ENCODE measurements at places on chromosomes 3 and 15.

DNA sequence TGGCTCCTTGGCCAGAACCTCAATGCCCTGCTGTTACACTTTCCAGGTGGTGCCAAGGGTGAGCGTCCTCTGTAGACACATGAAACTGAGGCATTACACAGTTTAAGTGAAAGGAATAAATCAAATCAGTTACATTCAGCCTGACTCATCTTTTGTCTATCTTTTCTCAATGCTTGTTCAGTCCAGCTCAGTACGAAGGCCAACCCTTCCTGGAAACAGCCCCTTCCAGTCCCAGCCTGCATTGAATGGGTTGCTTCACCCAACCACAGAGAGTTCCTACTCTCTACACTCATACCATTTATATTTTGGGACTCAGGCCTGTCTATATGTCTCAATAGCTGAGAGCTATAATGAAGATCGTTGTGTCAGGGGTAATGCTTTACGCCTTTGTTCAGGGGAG lies 363.6 kb downstream of the RORA start:
- no peak for DNase-seq

DNA sequence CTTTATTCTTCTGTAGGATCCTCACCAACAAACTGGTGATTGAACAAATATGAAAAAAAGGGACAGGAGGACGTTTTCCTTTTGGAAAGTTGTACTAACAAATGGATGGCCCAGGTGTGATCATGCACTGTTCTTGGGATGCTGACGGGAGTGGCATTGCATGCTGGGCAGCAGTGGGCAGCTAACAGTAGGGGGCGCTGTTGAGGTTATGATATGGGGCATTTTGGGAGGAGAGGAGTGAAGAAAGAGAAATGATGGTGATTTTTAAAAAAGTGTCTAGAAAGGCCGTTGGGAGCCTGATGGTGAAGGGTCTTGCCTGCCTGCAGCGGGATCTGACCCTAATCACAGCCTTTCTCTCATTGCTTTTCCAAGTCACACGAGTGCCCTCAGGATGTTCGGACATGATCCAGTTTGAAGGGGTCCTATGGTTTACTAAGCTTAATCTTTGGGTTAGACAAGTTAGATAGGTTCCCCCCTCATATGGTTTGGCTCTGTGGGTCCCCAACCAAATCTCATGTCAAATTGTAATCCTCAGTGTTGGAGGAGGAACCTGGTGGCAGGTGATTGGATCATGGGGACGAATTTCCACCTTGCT lies 46.2 kb upstream of the PRTG start:
- peak; percentile 74 for DNase-seq

DNA sequence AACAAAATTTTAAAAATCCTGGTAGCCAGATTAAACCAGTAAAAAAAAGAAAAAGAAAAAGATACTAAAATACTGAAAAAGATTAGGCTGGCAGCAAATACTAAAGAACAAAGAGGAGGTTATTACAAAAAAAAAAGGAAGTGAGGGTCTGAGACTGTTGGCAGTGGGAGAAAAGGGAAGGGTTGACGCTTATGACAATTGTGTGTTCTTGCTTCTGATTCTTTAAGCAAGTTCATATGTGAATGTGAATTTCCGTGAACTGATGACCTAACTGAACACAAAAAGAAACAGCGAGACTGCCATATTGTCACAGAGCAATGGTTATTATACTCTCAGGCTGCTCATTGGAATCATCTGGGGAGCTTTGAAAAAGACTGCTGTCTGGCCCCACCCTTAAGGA lies 56.5 kb downstream of the ATP13A4 start:
- DNase-seq = no peak

DNA sequence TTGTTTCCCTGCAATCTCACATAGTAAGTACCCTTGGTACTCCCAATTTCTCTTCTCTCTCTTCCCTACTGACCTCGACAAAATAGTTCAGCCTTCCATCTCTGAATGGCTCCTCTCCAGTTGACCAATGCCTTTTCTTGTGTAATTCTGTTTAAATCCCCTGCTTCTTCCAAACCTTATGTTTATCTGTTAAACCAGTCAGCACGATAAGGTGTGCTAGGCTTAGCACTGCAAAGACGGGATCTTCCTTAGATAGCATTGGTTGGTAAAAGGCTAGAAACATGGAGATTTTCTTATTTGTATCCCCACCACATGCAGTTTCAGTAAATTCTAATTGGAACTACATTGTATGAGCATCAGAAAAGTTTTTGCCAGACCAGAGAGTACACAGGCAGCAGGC lies 25.8 kb upstream of the KCNMB3 start:
- no peak for DNase-seq

GRCh38 chr3:124777762-124778470 lies 47.7 kb downstream of the UMPS start:
- DNase-seq = no peak

DNA sequence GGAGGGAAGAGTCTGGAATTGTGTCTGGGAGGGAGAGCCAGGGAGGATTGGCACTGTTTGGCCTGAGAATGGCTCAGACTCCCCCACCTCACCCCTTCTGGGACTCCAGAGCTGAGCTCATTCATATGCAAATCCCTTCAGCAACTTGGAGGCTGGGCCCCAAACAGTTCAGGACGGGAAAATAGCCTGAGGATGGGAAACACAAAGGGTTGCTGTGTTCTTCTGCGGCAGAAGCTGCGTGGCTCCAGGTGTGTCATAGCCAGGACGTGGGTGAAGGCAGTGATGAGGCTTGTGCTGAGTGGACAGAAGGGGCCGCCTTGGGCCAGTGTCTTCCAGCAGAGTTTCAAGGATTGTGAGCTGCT lies 16.6 kb downstream of the MASP1 start:
- no peak for DNase-seq

DNA sequence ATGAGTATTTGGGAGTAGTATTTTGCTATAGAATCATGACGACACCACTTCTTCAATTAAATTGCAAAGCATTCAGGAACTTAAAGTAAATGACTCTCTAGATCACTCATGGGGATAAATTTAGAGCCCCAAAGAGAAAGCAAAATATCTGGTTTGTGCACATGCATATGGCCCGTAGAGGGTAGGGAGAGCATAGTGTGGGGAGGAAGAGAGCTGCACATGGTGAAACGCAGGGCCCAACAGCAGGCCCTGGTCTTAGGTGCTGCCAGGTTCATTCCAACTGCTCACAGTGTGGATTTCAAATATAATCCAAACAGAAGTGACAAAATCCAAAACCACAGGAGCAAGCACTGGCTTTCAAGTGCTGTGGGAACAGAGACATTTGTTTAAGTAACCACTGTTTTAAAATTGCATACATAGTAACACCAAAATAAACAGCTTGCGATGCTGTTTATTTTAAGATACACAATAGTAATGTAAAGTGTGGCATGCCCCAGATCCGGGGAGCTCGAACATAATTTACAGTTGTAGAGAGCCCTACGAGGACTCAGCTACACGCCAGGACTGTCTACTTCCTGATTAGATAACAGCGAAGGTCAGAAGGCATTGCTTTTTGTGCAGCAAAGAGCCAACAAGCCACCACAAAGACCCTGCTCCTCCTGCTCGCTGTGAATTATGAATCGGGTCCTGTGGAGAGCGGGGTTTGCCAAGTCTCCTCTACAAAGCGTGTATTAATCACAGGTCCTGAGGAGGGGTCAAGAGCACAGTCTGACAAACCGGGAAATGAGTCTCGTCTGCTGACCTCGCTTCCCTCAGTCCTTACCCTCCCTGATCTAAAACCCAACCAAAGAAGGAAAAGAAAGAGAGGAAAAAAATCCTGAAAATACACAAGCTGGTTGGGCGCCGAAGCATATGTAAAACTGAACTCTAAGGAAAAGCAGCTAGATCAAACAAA lies 80.6 kb downstream of the MEIS2 start:
- DNase-seq = no peak

DNA sequence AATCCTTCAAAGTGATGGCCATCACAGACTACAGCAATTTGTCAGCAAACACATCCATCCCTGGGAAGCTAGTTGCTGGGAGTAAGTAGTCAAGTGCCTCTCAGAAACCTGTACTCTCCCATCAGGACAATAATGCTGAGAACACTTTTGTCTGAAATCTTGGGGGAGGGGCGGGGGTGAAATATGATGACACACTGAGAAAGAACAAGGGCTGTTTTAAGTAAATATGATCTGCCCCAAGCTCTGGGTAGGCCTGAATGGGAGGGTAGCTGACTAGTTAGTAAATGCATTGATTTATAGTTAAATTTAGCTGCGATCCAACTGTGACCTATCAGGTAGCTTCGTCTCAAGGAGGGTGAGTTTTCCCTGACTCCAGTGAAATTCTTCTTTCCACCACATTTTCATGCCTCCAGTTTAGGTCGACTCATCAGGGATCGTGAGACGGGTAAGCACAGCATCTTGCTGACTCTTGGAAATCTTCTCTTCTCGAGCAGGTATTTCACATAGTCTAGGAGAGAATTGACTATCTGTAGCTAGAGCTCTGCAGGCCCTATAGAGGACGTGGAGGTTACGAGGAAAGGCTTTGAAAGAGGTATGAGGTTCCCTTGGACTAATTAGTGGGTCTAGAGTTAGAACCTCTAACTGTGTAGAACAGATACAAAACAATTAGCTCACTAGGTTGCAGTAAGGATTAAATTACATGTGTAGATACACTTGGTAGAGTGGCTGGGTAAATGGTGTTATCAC lies 213.4 kb upstream of the SLC2A2 start:
- no peak for DNase-seq

DNA sequence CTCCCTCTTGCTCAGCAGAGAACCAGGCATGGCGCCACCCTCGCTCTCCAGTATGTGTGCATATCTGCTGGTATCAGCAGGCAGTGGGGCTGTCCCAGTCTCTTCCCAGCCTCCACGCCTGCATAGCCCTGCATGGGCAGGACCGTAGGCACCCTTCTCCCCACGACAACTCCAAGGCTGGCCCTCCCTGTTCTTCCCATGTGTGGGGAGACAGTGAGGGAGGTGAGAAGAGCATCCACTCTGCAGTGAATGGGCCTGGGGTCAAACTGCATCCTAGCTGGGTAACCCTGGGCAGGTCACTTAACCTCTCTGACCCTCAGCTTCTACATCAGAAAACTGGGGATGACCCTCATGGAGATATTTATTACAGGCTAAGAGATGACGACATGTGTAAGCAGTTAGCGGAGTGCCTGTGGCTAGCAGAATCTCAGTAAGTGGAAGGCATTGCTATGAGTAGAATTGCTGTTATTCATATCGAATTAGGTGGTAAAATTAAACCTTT lies 13.3 kb upstream of the SSUH2 start:
- DNase-seq = no peak

- DNase-seq = no peak
These were observed 8.4 kb upstream of the CA12 start for GRCh38 chr15:63389902-63390670.

GRCh38 chr3:131796558-131797198 lies 238.1 kb downstream of the CPNE4 start:
- DNase-seq = peak; percentile 14

- DNase-seq = no peak
These were observed 92.4 kb downstream of the CLDN1 start for GRCh38 chr3:190229632-190230424.

DNA sequence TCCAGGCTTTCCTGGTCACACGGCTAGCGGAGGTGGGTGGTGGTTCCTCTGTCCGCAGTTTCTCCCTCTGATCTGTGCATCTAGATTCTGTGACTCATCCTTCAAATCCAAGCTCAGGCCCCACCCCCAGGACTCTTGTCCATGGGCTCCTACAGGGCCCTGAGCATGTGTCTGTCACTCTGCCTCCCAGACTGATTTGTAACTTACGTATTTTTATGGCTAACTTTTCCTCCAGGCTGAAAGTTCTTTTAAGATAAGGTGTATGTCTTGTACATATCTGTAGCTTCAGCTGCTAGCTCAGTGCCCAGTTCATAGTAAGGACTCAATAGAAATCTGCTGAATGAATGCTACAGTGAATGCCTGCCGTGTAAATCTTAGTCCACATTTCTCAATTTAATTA lies 8.0 kb downstream of the ESYT3 start:
- DNase-seq = no peak

DNA sequence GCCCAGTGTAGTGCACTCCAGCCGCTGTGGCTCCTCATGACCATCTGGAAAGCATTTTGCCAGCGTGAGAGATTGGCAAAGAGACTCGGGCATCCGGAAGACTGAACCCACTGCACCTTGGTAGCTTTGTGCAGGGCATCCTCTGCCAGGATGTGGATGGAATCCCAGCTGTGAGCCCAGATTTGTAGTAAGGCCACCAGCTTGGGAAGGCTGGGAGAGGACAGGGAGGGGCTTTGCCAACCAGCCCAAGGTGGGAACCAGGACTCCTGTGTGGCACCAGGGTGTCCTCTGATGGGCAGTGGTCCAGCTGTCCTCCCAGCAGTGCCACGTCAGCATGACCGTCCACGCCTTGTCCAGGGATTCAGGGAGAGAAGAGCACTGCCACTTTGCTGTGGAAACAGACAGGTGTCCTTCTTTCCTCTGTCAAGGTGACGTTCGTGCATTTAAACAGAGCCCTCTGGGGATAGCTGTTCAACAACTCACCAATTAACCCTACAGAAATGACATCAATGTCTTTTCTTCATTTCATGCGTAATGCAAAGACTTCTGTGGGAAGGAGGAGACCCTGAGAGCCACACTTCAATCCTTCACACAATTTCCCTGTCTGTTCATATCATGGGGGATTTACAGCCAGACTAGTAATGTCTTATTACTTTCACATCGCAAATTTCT lies 19.1 kb downstream of the KLF15 start:
- no peak for DNase-seq

GRCh38 chr3:128993461-128994172 lies at the start of gene CFAP92:
Gene CFAP92 (minus strand): TSS chr3:128994076. CDS start chr3:128993304, 772 bp downstream.
- peak; percentile 95 for DNase-seq

DNA sequence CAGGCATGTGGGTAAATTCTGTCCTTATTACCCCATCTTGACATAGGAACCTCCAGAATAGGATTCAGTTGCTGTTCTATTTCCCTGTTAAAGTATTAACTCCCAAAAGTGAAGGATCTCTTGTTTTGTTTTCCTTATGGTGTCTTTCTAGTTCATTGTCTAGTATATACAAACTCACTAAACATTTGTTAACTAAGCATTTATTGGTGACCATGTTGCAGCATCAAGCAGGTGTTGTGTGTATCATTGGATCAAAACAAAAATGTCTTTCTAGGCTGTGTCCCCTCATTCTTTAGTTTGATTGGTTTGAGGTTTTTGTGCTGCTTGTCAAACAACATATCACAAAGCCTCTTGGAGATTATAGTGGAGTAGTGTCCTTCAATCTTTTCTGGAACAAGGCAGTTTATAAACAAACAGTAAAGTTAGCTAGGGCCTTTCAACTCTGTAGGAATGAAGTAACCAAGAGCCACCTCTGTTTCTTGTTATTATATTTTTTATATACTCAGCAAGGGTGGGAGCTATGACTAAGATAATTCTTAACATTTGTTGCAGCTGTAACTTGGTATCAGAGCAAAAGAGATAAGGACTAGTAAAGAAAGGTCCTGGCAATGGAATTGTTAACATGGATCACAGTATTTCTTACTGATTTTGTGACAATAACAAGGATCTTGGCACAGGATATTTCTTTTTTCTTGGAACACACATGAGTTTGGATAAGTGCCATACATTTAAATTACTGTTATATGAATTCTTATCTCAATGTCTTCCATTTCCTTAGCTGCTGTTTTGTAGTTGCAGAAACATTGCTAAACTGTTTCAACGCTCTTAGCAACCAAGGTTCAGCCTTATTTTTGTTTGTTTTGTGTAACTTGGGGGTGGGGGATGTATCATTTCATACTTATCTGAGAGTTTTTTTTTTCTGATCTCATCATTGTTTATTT lies 49.3 kb downstream of the TMOD3 start:
- DNase-seq = no peak

Measured in activated T-cell treated with anti-CD3 and anti-CD28 coated beads, Interleukin-2, amount 50 U/mL, for 48 hours (primary cell).